Posterior cingulate gyrus (tissue), 11 donors: ENCODE measurements at places on chromosomes 7 and 10.

GRCh38 chr7:7668706-7669105 is 28.2 kb downstream of the UMAD1 start:
- no peak for DNase-seq

GRCh38 chr7:139559364-139560105 is 36.0 kb downstream of the CLEC2L start:
- peak; percentile 55 for DNase-seq

- DNase-seq, result peak; percentile 77
Measured at GRCh38 chr7:50418086-50418515, 32.0 kb downstream of the FIGNL1 start.

DNA sequence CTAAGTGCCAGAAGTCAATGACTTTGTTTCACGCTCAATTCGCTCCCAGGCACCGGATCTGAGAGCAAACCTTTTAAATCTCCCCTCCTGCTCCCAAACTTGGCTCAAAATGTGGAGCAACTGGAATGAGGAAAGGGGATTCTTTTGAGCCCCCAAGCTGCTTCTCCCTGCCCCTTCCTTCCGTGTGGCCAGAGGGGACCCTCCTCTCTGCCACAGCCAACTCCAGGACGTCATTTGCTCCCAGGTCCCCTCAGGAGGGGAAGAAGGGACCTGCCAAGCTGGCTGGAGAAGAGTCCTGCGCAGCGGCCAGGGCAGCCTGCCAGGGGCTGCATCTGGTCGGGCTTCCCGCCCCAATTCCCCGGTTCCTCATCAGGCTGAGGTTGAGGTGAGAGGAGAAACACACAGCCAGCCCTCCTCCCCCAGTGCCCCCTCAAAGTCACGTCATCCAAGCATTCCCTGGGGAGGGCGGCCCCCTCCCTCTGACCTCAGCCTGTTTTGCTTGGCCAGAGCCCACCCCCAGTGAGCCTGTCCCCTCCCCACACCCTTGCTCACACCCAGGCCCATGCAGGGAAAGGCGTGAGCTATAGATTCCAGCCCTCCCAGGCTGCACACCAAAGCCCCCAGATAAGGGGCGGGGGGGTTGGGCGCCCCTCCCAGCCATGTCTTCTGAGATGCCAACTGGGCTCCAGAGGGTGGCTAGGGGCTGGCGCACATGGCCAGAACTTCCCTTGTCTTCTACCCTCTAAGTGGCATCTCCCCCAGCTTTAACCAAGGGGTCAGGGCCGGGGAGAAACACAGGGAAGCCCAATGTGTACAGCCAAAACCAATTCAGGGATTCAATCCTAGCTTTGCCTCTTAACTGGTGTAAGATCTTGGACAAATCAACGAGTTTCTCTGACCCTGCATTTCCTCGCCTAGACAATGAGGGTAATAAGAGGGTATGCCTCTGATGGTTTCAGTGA is 35.0 kb downstream of the SH3PXD2A start:
- DNase-seq, result no peak

GRCh38 chr7:146411975-146412374 is 295.4 kb downstream of the CNTNAP2 start:
- DNase-seq, result no peak

DNA sequence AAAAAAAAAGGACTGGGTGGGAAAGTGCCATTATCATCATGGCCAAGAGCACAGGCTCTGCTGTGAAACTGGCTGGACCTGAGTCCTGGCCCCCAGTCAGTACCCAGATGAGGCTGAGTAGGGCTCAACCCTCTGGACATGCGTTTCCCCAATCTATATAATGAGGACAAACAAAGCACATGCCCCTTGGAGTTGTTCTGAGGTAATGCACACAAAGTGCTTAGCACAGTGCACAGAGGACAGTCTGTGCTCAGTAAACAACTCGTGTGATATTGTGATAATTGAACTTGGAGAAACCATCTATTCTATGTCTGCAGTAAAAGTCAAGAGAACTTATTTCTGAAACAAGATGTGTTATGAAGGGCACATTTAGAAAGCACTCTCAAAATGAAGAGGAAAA is 138.8 kb downstream of the KCNMA1 start:
- no peak for DNase-seq

DNA sequence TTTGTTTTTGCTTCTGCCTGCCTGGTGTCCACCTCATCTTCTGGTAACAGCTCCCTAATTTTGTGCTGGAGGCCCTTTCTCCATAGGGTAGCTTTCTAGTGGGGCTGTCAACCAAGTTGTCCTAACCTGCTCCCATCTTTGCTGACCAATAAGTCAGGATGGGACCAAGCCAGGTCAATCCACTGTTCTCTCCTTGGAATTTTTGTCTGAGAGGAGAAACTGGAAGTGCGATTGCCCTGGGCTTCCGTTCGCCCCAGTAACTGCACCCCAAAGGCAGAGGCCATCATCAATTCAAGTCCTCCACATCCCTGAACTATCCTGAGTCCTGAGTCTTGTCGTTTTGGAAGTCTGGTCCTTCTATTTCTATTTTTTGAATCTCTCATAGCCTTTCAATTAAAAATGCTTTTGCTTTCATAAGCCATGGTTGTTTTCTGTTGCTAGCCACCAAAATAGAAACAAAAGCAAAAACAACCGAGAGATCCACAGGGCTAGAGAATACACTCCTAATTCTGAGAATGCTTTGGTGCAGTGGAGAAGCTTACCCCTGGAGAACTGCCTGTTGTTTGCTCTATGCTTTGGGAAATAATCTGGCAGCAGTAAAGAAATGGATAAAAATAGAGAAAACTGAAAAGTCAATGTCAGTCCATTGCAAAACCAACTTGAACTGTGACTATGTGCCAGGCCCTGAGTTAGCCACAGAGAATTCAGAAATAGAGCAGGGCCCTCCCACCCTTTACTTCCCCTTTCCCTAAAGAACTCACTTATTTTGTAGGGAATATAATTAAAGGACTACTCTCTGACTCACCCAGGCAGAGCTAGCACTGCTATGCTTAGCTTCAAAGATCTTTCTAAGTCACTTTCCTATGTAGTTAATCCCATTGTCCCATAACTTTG is 368.1 kb downstream of the CXCL12 start:
- no peak for DNase-seq

- no peak for DNase-seq
Measured at GRCh38 chr7:27930910-27931476, 191.0 kb downstream of the TAX1BP1 start.

DNA sequence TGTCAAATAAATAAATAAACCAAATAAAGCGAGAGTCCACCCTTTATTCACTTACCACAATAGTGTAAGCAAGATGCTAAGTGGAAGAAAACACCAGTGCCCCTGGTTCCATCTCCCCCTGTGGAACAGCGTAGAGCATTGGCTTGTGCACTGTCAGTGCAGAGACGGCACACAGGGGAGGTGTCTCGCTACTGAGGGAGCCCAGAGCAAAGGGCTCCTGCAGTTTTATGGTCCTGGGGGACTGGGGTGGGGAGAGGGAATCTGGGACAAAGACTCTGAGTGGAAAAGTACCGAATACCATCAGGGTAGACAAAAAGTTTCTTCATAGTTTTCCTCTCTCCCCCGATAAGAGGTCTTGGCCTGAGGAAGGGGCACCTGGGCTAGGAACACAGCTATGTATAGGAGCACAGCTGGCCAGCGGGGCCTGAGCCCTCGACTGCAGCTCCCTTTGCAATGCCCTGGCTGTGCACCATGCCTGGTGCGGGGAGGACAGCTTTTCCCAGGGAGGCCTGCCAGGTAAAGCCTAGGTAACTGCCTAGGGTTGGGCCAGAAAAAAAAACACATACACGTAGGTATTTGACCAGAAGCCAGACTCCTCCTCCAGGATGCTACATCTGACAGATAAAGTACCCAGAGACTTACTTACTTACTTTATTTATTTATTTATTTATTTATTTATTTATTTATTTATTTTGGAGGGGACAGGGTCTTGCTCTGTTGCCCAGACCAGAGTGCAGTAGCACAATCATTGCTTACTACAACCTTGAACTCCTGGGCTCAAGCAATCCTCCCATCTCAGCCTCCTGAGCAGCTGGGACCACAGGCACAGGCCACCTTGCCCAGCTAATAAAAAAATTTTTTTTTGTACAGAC is 88.8 kb upstream of the KIF5B start:
- DNase-seq, result no peak

DNA sequence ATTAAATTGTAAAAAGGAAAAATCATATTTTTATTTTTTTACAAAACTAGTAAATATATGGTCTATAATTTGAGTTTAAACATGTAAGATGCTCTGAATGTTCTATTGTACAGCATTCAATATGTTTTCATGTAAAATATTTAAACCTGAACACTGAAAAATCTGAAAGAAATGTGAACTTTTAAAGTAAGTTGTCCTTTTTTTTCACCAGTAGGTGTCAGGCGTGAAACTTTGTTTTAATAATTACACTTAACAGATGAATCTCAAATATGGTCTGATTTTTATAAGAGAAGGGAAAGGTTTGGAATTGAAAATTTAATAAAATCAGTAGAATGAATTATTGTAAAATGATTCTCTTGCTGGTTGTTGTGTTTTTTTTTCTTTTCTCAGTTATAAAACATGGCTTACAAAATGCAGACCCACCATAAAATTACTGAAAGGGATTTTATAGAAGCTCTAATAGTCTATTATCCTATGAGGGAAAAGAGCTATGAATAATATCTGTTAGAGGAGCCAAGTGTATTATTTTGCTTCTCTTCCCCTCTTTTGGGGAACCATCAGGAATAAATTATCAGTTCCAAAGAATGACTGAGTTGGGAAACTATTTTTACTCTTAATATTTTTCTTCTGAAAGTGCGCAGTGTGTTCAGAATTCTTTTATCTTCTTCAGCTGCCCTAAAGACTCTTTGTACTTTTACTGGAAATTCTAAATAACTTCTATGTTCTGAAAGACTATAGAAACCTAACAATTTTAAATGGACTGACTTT is 217.7 kb upstream of the FZD1 start:
- no peak for DNase-seq

- DNase-seq, result no peak
Measured at GRCh38 chr10:104762793-104763192, 121.7 kb downstream of the SORCS3 start.

DNA sequence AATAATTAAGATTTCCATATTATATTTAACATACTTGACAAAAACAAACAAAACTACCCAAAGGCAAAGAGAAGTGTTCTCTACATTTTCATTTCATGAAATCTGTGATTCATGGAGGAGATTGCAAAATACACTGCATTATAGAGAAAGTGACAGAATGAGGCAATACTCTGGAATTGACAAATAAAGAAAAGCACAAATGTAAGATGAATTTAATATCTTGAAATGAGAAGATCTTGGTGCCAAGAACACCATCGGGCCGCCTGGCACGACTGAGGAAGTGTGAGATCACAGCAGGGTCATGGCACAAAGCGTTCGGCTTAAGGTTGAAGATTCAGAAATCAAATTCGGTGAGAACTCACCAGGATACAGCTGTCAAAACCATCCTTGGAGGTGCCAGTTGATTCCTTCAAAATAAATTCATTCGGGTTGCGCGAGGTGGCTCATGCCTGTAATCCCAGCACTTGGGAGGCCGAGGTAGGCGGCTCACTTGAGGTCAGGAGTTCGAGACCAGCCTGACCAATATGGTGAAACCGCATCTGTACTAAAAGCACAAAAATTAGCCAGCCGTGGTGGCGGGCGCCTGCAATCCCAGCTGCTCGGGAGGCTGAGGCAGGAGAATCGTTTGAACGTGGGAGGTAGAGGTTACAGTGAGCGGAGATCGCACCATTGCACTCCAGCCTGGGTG is 174.0 kb upstream of the PFKP start:
- no peak for DNase-seq

DNA sequence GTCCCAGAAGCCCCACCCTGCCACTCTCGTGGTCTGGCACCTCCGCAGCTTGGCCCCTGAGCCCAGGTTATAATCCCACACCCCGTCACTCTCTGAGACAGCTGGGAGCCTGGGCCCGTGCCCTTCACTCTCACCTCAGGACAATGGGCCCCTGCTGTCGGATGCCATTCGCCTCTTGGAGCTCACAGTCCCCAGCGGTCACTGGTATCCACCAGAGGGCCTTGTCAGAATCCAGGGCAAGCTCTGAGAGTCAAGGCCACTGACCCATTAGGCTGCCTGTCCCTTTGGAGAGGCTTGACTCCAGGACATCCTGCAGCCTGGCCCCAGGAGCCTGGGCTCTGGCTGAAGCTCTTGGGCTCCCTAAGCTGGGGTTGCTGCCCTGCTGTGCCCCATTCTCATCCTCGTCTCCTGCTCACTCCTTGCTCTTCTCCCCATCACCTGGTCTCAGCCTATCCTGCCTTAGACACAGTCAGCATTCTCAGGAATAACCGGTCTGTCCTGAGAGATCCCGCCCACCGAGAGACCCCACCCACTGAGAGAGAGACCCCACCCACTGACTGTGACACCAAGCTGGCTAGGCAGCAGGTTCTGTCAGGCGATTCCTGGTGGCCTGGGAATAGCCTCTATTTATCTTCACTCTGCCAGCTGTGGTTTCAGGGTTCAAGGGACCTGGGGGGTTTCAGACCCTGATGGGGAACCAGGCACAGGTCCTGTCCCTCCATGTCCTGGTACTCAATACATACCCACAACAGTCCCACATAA is 27.7 kb downstream of the CPXM2 start:
- no peak for DNase-seq

GRCh38 chr7:155465761-155466141 is 7.8 kb downstream of the EN2 start:
- DNase-seq, result no peak

GRCh38 chr7:50497968-50498367 is 47.8 kb upstream of the FIGNL1 start:
- DNase-seq, result no peak

- DNase-seq, result no peak
Measured at GRCh38 chr10:10010397-10010796, 1007.3 kb upstream of the CELF2 start.

- DNase-seq, result no peak
Measured at GRCh38 chr10:62308101-62308500, 39.5 kb upstream of the RTKN2 start.

DNA sequence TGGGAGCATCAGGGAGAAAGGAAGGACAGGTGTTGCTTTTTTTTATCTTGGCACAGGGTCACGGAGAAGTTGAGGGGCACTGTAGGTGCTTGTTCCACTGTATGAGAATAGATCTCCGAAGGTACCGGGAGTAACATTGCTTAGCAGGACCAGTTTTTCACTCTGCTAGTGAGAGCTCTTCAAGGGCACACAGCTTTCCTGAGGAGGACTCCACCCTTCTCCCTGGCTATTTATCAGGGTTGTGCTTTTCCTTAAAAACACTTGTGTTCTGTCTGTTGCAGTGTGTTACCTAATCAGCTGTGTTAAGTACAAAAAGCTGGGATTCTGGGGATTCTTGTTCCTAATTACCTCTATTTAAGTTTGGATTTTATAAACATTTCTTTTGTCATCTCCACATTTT is 160.5 kb downstream of the SND1 start:
- no peak for DNase-seq

DNA sequence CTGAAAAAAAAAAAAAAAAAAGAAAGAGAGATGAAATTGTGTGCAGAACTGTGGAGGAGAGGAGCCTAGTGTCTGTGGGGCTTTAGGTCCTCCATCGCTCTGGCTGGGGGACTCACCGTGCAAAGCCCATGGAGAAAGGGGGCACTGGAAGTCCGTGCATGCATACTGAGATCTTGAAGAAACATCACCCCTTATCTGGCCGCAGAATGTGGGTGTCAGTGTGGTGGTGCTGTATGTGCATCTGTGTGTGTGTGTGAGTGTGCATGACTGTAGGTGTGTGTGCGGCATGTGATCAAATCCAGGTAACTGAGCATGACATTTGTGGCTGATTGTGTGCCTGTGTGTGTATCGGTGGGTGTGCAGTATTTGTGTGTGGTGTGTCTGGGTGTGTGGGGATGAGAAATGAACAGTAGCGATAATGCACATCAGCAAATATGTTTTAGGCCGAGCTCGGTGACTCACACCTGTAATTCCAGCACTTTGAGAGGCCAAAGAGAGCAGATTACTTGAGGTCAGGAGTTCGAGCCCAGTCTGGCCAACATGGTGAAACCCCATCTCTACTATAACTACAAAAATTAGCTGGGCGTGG is 8.8 kb upstream of the CLDN3 start:
- no peak for DNase-seq
